ENCODE measurements at places on chromosomes 1 and 21. TPM values are rescaled to one million over a fixed set of nuclear protein-coding genes. Genes with fewer than 3 reads are reported as not detected.

The LRRC38 gene
- 7.4 TPM for total RNA-seq

The FNBP1L gene
- total RNA-seq, result 61.4 TPM

The DYNLT5 gene
- total RNA-seq, result 2.2 TPM

The NUF2 gene
- 14.4 TPM for total RNA-seq

The C1orf87 gene
- total RNA-seq, result 0.06 TPM

The TNFRSF1B gene
- 25.0 TPM for total RNA-seq

The KRTAP11-1 gene
- total RNA-seq, result 0.41 TPM

The OR2W3 gene
- total RNA-seq, result 2.6 TPM

The SIM2 gene
- 20.5 TPM for total RNA-seq

The S100A5 gene
- total RNA-seq, result 0.82 TPM

The SH3D21 gene
- 19.5 TPM for total RNA-seq

The LCE1F gene
- not detected for total RNA-seq

The GBP6 gene
- 0.12 TPM for total RNA-seq

The PCAT6 gene
- total RNA-seq, result not detected

The AMY2A gene
- total RNA-seq, result not detected

The USP21 gene
- total RNA-seq, result 27.8 TPM

The ZNF593OS gene
- not detected for total RNA-seq

The CYP4B1 gene
- 4.8 TPM for total RNA-seq

The ANKRD35 gene
- total RNA-seq, result 3.1 TPM

The TMPRSS2 gene
- 54.8 TPM for total RNA-seq

The GPR161 gene
- total RNA-seq, result 14.5 TPM

The SPATA46 gene
- not detected for total RNA-seq
